Tibial artery (tissue), 4 donors: ENCODE measurements at places on chromosomes 6 and 20.
A peak's percentile ranks its signal among the peaks of the same experiment; 100 is the strongest.

GRCh38 chr6:72464791-72465691, 156.8 kb upstream of the KCNQ5 start:
- no peak for DNase-seq

- no peak for DNase-seq
These were observed 207.9 kb upstream of the EYA4 start for GRCh38 chr6:133033263-133033662.

GRCh38 chr6:168815229-168815628, 374.2 kb downstream of the SMOC2 start:
- DNase-seq: no peak

- peak; percentile 28 for DNase-seq
These were observed 21.3 kb downstream of the ZNF831 start for GRCh38 chr20:59184880-59185447.

DNA sequence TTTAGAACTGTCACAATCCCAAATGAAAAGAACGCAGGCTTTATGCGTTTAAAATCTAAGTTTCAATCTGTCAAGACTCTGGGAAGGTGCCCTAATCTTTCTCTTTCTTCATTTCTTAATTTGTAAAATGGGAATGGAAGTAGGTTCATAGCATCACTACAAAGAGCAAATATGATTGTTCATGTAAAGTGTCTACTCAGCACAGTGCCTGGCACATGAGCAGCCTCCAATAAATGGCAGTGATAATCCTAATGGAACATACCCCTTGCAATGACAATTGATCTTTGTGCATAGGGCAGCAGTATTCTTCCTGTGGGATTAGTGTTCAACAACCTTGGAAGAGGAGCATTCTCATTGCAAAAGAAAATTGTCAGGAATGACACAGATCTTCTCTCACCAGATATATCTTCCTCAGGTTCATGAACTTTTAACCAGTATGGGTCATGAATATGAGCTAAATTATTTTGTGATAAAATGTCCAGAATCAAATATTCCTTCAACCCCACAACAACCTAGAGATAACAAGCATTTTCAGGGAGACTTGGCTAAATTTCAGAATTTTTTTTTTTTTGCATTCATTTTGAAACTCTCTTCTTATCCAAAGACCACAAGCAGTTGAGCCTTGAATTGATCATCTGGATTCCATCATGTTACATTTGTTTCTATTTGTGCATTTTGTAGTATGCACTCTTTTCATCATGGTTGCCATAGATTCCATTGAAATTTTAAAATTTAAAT, 149.1 kb downstream of the TBX18 start:
- no peak for DNase-seq

- DNase-seq: no peak
These were observed 204.2 kb upstream of the ASCC3 start for GRCh38 chr6:101085327-101085726.
